Mesenteric fat pad (tissue), 1 donor: ENCODE measurements at places on chromosomes 12 and 14. TPM values are rescaled to one million over a fixed set of nuclear protein-coding genes. Genes with fewer than 3 reads are reported as not detected.

DNA sequence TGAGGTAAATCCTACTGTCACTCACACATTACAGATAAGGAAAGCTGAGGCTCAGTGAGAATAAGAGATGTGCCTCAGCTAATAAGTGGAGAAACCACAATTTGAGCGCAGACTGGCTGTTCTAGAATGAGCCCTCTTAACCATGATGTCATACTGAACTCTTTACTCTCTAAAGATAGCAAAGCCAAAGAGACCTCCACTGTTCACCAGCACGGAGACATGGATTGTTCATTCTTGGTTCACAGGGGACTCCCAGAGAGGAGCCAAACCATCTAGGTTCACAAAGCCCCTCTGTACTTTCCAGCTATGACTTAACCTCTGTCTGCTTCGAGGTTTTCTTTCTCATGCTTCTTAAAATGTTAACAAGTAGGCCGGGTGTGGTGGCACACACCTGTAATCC lies 32.7 kb upstream of the YARS2 start:
- DNase-seq = no peak

DNA sequence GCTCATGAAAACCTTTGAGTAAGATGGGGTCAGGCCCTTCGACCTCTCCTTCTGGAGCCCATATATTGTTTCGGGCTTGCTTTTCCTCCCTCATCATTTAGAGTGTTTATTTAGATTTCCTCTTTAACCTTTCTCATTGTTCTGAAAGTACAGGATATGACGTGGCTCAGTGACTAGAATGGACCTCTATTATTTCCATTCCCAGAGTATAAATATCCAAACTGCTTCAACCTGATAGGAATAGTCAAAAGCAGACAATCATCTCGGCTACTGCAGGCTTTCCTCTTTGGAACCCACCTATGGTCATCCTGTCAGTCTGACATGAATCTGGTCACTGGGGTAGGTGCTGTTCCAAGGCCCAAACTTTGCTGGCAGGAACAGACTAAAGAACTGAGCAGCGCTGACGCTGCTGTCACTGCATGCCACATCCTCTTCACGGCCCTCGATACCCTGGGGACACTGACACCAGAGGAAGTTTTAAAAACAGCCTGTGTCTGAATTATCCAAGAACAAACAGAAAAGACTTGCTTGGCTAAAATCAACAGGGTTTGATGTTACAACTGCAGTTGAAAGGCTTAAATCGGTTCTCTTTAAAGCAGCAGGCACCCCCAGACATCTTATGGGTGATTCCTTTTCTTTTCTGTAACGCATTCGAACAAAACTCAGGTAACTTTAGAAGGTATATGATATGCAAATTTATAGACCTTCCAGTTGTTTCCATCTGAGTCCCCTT lies 5.0 kb upstream of the DDX47 start:
- DNase-seq = no peak

DNA sequence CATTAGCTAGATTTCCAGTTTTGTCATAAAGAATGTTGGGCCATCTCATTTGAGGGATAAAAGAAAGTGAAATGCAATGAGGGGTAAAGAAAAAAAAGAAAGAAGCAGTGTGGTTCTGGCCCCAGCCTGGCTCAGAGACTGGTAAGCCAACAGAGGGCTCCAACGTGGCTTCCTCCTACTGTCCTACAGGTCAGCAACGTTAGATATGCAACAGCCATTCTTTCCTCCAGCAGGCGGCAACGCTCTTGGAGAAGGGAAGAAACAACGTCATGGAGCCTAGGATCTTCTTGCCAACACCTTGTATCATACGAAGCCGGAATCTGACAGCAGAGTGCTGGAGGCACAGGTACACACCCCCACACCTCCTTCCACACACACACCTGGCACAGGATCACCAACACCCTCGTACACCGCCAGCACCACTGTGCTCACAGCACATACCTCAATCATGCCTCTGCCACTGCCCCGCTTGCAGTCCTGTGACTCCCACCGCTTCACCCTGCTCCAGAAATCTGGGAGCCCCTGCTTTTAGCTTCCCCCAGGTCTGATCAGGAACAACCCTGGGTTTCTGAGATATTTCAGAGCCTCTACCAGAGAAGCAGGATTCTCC lies 102.8 kb downstream of the RPAP3 start:
- DNase-seq = no peak

DNA sequence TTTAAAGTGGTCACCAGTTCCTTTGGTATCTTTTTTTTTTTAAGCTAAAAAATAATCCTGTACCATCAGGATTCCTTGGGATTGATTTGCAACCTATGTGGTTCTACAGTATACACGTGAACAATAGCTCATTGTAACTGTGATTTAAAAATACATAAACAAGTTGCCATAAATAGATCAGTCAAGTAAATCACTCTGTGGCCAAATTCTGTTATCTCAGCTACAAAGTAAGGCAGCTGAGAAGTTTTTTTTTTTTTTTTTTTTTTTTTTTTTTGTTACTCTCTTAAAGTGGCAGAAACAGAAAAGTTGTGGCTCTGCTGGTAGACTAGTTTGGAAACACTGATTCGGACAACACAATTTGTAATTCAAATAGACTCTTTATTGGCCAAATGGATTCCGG lies 104.5 kb downstream of the PRICKLE1 start:
- DNase-seq = no peak

GRCh38 chr14:97329701-97330100 lies 532.5 kb downstream of the VRK1 start:
- DNase-seq = no peak

GRCh38 chr14:58724206-58724605 lies 86.4 kb downstream of the DACT1 start:
- DNase-seq = no peak

DNA sequence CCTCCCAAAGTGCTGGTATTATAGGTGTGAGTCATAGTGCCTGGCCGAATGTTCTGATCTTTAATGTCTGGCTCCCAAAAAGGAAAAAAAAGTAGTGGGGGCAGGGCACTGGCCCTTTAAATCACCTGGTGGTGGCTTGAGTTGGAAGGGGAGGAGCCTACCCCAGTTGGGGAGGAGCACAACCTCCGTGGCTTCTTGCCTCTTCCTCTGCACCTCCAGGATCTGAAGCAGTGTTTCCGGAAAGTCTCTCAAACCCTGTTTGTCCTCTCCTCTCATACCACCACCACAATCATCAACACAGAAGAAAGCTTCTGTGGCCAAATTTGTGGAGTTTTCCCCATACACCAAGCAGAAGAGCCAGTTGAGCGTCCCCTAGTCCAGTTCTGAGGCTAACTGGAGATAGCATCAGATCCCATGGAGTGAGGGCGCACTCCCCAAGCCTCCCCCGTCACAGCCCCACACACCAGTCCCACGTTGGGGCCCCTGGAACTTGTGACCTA lies 24.3 kb upstream of the RCOR1 start:
- DNase-seq = no peak

GRCh38 chr14:58106446-58106845 lies 45.6 kb downstream of the ARMH4 start:
- no peak for DNase-seq

DNA sequence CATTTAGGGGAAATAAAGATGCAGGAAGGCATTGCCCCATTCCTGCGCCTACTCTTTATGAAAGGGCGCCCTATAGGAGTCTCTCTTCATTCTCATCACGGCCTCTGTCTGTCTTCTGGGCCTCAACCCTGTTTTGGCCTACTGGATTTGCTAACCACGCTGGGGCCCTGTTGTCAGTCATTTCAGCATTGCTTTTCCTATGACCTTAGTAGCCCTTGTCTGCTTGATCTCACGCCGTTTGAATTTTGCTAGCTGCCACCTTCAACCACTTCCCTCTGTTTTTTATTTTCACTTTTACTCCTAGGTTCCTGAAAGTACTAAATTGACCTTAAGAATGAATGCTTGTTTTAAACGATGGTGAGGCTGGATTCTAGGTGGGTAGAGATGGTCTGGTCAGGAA lies 139.0 kb downstream of the SYNE2 start:
- no peak for DNase-seq

GRCh38 chr14:32565256-32565655 lies 236.2 kb downstream of the AKAP6 start:
- no peak for DNase-seq

GRCh38 chr12:116141110-116141832 lies 136.2 kb downstream of the MED13L start:
- DNase-seq = no peak

Gene ATP5MC2
- 194 TPM for total RNA-seq

Gene STAC3
- 3.9 TPM for total RNA-seq

Gene CCDC177
- not detected for total RNA-seq

Gene AMIGO2
- 16.4 TPM for total RNA-seq

Gene SLC25A29
- total RNA-seq = 20.0 TPM
